H1 (cell line): ENCODE measurements at places on chromosomes 16 and 17.
A peak's percentile ranks its signal among the peaks of the same experiment; 100 is the strongest.

- no peak for DNase-seq
These were observed 7.2 kb upstream of the KRTAP4-7 start for GRCh38 chr17:41076788-41077187.

GRCh38 chr17:42142371-42142896 is 12.4 kb downstream of the RAB5C start:
- DNase-seq: no peak

DNA sequence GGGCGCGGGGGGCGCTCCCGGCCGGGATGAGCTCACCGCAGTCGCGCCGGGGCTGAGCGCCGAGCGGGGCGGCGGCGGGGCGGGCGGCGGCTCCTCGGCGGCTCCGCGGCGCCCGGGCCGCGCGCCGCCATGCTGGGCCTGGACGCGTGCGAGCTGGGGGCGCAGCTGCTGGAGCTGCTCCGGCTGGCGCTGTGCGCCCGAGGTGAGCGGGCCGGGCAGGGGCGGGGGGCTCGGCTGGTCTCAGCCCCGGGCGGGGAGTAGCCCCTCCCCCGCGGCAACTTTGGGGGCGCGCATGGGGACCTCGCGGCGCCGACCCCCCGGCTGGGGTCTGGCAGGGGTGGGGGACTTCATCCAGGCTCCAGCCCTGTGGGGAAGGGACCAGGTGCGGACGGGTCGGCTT is at the start of gene ARHGDIG:
Gene ARHGDIG (plus strand): TSS at position 40 of the 400 bp plus-strand sequence. CDS start 90 bp downstream, at position 130.
- DNase-seq: no peak

- no peak for DNase-seq
These were observed 12.6 kb upstream of the BCAR1 start for GRCh38 chr16:75263963-75264445.

DNA sequence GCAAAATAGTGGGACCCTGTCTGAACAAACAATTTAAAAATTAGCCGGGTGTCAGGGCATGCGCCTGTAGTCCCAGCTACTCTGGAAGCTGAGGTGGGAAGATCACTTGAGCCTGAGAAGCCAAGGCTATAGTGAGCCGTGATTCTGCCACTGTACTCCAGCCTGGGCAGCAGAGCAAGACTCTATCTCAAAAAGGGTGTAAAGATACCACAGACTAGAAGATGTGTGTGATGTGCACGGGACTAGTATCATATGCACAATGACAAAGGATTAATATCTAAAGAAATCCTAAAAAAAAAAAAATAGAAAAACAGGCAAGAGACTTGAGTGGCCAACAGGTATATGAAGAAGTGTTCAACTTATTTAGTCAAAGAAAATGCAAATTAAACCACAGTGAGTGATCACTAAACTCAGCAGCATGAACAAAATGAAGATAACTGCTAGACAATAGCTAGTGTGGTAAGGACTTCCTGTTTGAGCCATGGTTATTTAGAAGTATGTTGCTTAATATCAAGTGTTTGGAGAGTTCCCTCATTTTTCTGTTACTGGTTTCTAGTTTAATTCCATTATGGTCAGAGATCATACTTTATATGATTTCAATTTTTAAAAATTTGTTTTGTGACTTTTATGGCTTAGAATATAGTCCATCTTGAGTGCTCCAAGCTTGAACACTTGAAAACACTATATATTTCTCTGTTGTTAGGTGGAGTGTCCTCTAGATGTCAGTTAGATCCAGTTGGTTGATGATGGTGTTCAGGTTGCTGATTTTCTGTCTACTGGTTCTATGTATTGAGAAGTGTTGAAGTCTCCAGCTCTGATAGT is 14.7 kb upstream of the SLX4 start:
- DNase-seq: no peak

DNA sequence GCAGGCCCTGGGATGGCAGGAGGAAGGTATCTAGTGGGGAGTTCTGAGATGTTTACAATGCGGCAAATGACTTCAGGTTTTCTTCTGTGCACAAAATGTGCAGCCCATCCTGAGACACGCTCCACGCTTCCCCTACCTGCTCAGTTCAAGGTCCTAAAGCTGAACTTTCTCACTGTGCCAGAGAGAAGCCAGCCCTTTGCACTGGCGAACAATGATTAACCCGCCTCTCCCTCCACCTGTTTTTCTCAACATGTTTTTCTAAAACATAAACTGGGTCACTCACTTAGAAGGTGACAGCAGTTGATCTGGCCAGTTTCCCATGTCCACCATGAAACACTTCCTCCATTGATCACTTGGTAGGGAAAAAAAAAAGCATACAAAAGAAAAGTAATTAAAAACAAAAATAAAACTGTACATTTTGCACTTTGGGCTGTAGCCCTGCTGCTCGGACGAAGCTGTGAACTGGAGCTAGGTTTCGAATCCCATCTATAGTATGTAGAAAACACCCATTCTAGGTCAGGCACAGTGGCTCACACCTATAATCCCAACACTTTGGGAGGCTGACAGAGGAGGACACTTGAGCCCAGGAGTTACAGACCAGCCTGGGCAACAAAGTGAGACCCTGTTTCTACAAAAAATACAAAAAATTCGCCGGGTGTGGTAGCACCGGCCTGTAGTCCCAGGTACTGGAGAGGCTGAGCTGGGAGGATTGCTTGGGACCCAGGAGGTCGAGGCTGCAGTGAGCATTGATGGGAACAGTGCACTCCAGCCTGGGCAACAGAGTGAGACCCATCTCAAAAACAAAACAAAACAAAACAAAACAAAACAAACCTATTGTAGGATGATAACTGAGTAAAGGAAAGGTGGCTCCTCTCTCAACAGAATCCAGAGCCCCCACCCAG is 6.1 kb upstream of the G6PC1 start:
- no peak for DNase-seq

- DNase-seq: no peak
These were observed 7.1 kb downstream of the CTRB1 start for GRCh38 chr16:75225678-75226515.

- no peak for DNase-seq
These were observed 16.1 kb upstream of the GPRC5C start for GRCh38 chr17:74415608-74416396.

DNA sequence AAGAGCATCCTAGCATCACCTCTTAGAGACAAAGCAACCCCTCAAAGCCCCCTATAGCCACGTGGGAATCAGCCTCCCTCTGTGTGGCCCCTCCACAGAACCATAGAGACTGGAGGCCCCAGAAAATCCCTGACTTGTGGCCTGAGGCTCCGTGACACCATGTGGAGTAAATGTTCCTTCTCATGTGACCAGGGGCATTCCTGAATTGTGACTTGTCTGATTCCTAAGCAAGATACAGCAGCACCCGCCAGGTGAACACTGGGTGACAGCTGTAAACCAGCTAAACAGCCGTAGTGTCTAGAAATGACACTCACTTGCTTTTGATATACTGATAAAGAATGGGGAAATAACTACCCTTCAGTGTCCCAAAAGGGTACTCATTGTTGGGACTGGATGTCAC is 79.0 kb downstream of the DYNLRB2 start:
- DNase-seq: no peak

DNA sequence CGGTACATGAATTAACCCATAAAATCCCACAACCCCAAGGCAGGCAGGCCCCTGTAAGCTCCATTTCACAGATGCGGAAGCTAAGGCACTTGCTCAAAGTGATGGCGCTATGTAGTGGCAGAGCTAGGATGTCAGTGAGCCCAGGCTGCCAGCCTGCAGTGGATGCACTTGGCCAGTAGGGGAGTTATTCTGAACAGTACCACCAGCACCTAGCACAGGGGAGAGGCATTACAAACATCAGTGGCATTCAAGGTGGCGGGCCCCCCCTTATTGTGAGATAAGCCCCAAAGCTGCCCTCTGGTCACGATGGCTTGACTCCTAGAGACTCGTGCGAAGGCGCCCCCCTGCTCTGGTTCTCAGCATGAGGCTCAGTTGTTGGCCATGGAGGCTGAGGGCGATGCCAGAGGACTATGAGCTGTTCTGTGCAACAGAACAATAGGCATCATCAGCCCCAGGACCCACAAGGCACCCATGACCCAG is 33.8 kb downstream of the GTF3C1 start:
- peak; percentile 79 for DNase-seq

DNA sequence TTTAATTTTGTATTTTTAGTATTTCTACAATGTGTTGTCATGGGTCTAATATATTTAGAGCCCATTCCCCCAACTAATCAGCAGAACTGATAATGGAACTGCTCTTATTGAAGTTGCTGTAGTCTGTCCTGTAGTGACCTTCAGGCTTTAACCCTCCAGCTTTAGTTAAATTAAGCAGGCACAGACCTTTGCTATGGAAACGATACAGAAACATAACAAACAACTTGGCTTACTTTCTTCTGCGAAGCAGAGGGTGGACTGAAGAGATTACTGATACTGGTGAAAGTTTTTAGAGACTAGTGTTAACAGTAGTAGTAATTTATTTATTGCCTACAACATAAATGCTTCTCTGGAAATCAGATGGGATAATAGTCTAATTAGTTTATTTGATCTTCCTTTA is 61.4 kb downstream of the NFATC3 start:
- no peak for DNase-seq

DNA sequence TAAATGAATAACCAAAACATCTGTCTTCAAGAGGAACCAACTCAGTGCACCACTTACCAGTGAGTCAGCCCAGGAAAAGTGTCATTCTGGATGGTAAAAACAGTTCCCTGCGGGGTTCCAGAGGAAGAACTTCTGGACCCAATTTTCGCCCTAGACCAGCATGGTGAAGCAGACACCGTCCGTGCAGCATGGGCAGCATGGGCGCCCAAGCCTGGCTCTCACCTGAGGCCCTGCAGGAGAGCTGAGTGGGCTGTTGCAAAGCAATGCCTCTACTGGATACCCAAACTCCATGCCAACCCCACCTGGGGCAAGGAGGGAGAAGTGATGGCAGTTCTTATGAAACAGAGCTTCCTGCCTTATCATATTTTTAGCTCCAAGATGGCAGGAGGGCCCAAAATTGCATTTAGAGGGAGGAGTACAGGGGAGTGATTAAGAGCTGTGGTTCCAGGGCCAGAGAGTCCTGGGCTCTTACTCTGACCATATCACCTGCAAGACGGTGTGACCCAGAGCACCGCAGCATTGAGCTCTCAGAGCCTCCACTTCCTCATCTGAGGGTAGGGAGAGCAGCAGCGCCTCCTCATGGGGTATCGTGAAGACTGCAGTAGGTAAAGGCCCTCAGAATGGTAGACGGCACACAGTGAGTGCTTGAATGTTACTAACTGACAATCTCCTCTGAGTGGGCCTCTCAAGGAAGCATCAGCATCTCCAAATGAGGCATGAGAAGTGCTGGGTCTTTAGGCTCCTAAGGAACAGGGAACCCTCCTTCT is 16.6 kb upstream of the INPP5K start:
- DNase-seq: peak; percentile 74

DNA sequence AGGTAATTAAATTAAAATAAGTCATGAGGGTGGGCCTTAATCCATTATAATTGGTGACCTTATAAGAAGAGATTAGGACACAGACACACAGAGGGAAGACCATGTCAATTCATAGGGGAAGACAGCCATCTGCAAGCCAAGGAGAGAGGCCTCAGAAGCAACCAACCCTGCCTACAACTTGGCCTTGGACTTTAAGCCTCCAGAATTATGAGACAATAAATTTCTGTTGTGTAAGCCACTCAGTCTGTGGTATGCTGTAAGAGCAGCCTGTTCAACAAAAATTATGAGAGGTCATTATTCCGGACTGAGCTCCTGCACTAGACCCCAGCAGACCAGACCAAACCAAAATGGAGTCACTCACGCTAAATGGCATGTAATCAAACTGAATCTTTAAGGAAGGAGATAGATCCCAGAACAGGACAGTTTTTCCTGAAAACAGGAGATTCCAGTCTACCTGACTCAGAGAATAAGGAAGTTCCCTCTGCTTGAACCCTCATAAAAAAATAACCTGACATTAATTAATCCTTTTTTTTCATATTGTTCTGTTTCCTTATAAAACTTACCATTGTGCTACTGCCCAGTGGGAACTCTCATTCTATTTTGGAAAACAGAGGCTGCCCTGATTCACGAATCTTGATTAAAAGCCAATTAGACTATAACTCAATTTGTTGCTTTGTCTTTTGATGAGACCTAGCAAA is 74.3 kb downstream of the DNAH3 start:
- no peak for DNase-seq

GRCh38 chr17:14747603-14747950 is 446.7 kb downstream of the HS3ST3B1 start:
- DNase-seq: no peak

GRCh38 chr16:74657870-74658642 is 8.6 kb downstream of the RFWD3 start:
- no peak for DNase-seq

- DNase-seq: no peak
These were observed 205.1 kb upstream of the MAF start for GRCh38 chr16:79805621-79806020.

GRCh38 chr17:1626333-1626732 is 2.3 kb downstream of the SLC43A2 start:
- DNase-seq: no peak

DNA sequence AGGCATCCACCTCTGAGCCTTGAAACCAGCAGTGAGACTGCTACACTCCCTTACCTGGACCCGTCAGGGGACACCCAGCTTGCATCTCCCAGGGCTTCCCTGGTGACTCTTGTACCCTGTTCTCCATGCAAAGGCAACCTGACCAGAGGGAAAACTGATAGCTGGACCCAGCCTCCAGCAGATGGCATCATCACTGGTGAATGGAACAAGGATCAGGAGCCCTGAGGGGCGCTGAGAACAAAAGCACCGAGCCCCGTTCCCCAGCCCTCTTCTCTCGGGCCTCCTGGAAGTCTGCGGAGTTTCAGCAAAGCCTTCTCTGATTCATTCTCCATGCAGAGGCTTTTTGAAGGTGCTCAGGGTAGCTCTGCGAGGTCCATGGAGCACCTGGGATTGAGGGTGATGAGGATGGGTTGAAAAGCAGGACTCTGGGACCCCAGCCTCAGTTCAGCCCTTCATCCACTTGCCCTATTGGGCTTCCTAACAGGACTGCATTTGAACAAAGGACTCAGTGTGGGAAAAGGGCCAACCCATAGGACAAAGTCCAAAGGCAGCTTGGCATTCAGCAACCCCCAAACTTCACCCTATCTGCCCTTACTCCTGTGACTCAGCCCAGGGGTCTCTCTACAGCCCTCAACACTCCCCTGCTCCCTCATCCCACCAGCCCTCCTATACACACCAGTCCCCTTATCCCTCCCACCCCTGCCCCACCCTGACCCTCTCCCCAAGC is 45.0 kb upstream of the LHX1 start:
- DNase-seq: no peak

DNA sequence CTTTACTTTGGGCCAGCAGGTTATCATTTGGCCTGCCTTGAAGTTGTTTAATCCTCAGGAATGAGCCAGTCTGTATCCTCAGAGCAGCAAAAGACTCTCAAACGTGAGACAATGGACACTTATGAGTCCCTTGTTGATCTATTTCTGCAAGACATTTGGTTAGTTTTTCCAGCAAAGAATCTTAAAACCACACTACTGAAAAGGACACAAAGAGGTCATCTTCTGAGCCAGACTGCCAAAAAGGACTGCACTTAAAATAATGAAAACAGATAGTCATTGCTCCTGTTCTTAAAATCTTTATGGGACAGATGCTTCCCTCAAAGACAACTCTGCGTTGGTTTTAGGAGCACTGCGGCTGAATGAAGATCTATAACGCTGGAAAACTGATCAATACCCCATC is 205.7 kb upstream of the PSMD7 start:
- DNase-seq: no peak
